ENCODE measurements at places on chromosomes 11 and 22.

GRCh38 chr11:62614275-62614674 is 1.2 kb downstream of the ROM1 start:
- DNase-seq: no peak

DNA sequence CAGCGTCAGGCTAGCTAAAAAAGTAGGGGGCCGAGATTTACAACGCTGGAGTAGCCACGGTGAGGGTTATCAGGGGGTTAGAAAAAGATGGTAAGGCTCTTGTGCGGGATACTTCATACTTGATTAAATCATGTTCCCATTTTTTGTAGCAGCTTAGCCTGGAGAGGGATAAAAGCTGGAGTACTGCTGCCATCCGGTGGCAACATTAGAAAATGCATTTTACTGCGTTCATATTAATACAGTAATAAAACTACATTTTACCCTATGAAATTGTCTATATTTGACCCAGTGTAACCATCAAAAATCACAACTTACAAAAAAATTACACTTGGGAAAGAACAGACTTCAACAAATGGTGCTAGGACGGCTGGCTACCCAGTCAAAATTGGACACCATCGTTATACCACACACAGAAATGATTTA is 17.3 kb downstream of the RPUSD4 start:
- no peak for DNase-seq

DNA sequence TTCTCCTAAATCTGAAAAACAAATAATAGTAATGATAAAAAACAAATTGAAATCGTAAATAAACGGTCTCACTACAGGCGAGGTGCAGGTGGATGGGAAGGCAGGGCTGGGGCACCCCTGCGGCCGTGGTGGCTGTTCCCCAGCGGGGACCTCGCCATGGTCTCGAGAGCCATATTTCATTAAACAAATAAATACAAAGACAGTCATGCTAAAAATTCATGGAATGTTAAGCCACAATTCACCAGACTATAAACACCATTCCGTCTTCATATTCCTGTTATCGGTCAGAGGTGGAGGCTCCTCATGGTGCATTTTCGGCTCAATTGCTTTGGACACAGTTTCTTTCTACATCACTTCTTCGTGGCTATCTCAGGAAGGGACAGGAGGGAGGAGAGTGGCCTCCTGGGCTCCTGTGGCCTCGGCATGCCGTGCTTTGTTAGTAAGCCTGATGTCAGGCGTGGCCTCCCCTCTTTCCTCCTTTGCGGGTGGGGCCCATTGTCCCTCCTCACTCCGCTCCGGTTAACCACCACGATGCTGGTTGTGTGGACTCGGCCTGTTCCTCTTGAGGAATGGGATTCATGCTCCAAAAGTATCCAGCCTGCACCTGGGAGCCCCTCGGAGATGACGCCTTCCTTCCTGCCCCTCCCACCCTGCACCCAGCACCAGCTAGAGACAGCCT is 16.1 kb upstream of the BRSK2 start:
- peak; percentile 1 for DNase-seq

DNA sequence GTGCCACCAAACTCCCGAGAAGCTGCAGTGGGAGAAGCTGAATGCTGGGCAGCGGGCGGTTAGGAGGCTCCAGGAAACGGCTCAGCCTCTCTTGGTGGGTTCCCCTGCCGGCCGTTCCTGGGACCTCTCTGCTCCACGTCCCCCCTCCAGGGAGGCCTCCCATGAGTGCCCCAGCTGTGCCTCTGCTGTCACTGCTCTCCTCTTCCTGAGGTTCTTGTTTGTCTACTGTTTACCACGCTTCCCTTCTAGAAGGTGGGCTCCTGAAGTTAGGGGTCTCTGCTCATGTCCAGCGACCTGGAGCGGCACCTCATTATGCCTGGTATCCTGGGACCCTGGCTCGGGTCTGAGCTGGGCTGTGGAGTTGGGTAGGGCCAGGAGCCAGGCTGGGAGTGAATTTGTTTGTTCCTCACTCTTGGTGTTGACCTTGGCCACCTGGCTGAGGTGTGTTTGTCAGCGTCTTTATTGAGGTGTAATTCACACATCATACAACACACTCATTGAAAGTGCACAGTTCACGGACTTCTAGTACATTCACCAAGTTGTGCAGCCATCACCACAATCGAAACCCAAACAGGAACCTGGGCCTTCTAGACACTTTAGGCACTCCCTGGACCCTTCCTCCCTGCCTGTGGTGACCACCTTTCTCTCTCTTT is 37.8 kb upstream of the GRAMD4 start:
- DNase-seq: no peak

GRCh38 chr11:112539741-112540140 is 279.1 kb upstream of the PLET1 start:
- DNase-seq: no peak

DNA sequence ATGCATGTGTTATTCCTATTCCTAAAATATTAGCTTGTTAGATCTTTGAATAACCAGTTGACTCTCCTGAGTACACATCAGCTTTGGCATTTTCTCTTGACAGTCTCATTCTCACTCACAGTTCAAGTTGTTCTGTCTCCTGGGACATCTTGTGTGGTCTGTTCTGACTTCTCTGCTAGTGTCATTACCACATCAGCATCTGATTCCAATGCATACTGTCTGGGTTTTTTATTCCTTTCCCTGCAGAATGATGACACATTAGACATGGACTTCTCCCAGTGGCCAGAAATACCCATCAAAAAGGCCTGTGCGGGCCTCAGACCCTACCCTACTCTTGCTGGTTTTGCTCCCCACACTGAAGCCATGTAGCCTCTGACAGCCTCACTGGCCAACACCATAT is 2.7 kb downstream of the ZNF74 start:
- DNase-seq: no peak

GRCh38 chr11:118998822-118999221 is 884 bp downstream of the CENATAC start:
- DNase-seq: no peak

DNA sequence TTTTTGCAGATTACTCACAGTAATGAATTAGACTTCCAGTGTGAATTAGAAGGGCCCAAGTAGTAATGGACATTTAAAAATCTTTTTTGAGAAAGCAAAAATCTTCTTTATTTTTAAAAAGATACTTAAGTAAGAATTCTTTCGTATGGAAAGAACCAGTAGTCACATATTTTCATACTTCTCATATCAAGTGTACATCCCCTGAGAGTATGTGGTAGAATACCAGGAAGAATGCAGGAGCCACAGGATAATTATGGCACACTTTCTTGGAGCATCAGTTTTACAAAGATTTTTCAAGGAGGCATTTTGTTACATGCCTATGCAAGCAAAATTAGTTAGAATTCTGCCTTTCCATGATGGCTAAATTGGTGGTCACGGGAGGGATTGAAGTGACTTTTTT is 28.1 kb downstream of the POLD3 start:
- no peak for DNase-seq

DNA sequence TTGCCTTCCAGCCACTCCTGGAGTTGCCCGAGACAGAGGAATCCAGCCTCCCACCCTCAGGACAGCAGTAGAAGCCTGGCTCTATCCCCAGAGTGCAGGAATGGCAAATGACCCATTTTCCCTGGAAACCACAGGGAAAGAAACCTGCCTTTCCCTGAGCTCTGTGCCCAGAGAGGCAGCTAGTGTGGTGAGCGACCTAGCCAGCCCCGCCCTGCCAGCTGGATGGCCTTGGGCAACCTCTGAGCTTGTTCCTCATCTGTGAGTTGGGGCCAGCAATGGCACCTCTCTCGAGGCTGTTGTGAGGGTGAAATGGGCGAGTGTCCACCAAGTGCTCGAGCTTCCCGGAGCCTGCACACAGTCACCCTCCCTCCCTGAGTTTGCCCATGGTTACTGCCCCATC is 3.7 kb downstream of the OMP start:
- no peak for DNase-seq

- no peak for DNase-seq
Observed at GRCh38 chr11:64295760-64296159, 4.4 kb upstream of the CATSPERZ start.

GRCh38 chr11:126585774-126586491 is 230.4 kb downstream of the ST3GAL4 start:
- DNase-seq: no peak

DNA sequence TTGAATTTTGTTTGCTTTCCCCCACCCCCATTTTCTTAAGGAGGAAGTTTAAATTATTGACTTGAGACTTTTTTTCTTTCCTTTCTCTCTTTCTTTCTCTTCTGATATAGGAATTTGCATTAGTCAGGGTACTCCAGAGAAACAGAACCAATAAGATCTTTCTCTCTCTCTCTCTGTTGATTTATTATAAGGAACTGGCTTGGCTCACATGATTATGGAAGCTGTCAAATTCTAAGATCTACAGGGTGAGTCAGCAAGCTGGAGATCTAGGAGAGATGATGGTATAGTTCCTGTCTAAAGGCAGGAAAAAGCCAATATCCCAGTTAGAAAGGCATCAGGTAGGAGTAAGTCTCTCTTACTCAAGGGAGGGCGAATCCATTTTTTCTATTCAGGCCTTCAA is 64.0 kb downstream of the CCDC81 start:
- no peak for DNase-seq

GRCh38 chr11:117381481-117382387 is 54.1 kb downstream of the CEP164 start:
- no peak for DNase-seq
